ENCODE measurements at places on chromosomes 1 and 21.

GRCh38 chr1:9366943-9367780 is 74.5 kb downstream of the SPSB1 start:
- DNase-seq: no peak

GRCh38 chr1:182175361-182175931 is 113.9 kb upstream of the ZNF648 start:
- DNase-seq: no peak

DNA sequence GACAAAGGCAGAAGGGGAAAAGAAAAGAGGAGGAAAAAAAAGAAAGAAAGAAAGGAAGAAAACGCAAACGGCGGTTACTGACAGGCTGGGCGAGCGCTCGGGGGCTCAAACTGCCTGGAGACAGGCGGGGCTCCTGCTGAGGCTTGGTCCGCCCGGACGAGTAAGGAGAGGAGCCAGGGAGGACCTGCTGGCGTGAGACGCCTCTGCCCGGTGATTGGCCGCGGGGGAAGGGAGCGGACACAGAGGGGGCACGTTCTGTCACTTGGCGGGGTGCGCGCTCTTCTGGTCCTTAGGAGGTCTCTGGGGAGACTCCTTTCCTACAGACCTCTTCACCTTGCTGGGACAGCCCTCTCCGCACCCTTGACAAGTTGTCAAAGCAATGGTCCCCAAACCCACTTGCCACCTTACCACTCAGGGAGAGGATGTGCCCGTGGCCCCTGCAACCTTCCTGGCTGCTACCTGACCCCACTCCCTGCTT is 791 bp upstream of the PIK3R3 start:
- DNase-seq: peak; percentile 89

DNA sequence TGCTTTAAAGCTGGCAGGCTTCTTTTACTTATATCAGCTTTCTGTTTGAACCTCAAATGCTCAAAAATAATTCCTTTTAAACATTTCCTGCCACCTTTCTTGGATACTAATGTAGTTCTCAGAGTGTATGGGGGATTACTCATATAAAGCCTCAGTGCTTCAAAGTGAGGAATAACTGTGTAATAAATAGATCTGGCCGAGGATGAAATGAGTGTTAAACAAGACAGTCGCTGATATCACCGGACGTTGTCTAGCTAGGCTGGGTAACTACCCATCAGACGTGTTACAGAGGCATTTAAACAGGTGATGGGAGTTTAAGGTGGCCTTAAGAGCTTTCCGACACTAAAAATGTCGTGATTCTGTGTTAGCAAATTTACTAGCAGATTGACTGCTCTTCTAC is 53.1 kb downstream of the VANGL2 start:
- DNase-seq: peak; percentile 91

DNA sequence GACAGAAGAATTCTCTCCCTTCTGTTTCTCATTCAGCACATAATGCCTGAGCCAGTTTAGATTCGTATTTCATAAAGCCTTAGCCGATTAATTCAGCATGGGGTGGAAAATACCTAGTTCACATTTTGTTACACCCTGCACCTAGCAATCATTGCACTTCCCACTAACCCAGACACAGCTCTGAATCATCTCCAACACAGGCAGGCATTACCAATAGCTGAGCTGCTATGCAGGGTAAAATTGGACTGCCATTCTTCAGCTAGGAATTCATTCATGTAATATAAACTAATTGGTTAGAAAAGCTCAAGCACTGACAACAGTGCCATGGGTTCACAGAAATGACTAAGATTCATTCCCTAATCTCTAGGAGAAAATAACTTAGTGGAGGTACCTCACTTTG is 26.9 kb upstream of the NKAIN1 start:
- no peak for DNase-seq

- DNase-seq: peak; percentile 28
Observed at GRCh38 chr1:159881622-159882526, 18.1 kb downstream of the CFAP45 start.

DNA sequence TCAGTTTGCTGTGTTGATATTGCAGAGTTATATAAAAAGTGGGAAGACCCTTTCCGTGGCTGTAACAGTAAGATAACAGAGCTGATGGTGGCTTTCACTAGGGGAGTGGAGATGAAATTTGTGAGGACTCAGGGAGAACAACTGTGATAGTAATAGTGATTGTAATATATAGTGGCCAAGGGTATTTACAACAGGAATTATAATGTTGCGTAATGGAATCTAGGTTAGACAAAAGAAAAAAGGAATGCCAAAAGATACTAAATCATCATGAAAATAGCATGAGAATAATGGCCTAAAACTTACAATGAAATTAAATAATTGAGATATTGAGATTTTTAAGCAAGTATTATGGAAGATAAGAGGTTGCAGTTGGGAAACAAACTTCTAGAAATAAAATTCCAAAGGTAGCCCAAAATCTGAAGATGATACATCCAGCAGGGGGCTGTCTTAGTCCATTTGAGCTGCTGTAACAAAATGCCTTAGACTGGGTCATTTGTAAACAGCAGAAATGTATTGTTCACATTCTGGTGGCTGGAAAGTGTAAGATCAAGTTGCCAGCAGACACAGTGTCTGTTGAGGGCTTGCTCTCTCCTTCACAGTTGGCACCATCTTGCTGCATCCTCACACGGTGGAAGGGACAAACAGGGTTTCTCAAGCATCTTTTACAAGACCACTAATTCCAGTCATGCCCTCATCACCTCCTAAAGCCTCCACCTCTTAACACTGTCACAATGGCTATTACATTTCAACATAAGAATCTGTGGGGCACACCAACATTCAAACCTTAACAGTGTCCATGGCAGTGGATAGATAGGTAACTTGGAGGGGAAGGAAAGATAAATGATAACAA is 711.2 kb downstream of the MRPL39 start:
- peak; percentile 60 for DNase-seq

DNA sequence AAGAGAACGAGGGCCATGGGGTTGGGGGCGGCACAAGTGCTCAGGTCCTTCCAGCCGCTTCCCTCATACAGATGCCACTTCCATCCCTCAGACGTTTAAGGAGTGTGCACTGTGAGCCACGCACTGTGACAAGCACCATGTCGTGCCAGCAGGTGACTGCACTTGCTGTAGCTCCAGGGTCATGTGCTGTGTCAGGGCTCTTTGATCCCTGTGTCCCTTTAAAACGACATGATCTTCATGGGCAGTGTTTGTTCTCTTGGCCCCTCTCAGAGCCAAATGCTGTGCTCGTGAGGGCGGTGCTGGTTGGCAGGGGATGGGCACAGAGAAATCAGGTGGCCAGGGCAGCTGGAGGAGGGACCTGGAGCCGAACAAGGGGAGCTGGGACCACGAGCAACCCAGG is 19.9 kb downstream of the IL10RB start:
- no peak for DNase-seq

GRCh38 chr1:43549921-43550597 is 19.4 kb downstream of the PTPRF start:
- peak; percentile 17 for DNase-seq

- DNase-seq: peak; percentile 73
Observed at GRCh38 chr1:50968821-50969610, 1.0 kb upstream of the CDKN2C start.

- DNase-seq: no peak
Observed at GRCh38 chr1:85347908-85348307, 71.5 kb upstream of the BCL10 start.

DNA sequence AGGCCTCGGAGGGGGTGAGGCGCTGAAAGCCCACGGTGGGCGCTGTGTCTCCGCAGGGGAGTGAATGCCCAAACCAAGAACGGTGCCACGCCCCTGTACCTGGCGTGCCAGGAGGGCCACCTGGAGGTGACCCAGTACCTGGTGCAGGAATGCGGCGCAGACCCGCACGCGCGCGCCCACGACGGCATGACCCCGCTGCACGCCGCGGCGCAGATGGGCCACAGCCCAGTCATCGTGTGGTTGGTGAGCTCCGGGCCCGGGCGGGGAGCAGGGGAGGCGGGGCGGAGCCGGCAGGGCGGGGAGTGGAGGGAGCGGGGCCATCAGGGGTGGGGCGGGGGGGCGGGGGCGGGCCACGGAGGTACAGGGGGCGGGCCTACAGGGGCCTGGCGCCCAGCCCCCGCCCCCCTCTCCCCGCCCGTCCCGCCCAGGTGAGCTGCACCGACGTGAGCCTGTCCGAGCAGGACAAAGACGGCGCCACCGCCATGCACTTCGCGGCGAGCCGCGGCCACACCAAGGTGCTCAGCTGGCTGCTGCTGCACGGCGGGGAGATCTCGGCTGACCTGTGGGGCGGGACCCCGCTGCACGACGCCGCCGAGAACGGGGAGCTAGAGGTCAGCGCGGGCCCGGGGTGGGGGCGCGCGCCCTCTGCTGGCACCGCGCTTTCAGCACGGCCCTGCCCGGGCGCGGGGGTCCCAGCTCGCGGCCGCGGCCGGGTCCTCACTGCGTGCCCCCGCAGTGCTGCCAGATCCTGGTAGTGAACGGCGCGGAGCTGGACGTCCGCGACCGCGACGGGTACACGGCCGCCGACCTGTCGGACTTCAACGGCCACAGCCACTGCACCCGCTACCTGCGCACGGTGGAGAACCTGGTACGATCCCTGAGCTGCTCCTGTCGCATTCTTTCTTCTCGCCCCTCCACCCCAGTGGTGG is 15.9 kb downstream of the ESPN start:
- peak; percentile 53 for DNase-seq

- peak; percentile 74 for DNase-seq
Observed at GRCh38 chr21:39518055-39518846, 66.5 kb downstream of the SH3BGR start.

- DNase-seq: peak; percentile 31
Observed at GRCh38 chr21:36104317-36105300, 30.3 kb upstream of the CBR3 start.

GRCh38 chr1:156865258-156865657 is 4.6 kb downstream of the NTRK1 start:
- no peak for DNase-seq

DNA sequence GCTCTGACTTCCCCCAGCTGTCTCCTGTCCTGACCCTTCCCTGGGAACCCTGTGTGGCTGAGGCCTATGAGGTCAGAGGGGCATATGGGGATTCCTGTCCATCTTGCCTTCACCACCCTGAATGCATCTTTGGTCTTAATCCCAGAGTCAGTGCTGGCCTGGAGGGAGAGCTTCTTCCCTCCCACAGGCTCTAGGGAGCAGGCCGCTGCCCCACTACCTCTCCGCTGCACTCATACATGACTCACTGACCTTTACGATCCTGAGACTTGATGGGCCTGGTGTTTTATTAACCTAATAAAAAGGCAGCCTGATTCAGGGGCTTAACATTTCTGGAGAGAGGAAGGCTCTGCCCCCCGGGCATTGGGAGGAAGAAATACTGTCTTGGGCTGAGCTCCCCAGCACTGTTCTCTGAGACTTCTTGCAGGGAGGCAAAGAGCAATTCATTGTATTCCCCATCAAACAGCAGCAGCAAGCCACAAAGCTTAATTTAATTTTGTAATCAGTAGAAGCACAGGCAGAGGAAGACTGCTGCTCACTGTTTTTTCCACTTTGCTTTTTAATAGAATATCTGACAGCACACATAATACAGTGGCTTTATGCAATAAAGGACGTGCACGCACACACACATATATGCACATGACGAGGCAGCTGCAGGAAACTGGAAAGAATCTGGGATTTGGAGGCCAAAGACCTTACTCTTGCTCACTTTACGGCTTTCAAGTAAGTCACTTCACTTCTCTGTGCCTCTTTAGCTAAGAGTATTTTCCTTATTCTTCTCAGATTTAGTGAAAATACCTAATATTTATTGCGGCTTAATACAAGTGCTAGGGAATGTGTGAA is 89.2 kb upstream of the GRIK3 start:
- DNase-seq: no peak

DNA sequence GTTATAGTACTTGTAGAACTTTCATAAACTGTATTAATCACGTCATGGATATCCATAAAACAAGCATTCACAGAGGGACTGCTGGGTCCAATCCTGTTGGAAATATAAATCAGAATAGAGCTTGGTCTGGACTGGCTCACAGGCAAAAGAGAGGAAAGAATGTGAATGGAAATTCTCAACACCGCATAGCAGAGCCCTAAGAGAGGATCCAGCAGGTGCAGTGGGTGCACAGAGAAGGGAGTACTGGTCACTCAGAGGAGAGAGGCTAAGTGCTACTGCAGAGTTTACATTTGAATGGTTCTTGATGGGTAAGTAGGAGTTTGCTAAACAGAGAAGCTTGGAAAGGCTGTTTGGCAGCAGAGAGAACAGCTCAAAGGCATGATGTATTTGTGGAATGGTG is 231.7 kb downstream of the PAPPA2 start:
- DNase-seq: no peak

- no peak for DNase-seq
Observed at GRCh38 chr1:6984536-6984935, 199.3 kb downstream of the CAMTA1 start.

DNA sequence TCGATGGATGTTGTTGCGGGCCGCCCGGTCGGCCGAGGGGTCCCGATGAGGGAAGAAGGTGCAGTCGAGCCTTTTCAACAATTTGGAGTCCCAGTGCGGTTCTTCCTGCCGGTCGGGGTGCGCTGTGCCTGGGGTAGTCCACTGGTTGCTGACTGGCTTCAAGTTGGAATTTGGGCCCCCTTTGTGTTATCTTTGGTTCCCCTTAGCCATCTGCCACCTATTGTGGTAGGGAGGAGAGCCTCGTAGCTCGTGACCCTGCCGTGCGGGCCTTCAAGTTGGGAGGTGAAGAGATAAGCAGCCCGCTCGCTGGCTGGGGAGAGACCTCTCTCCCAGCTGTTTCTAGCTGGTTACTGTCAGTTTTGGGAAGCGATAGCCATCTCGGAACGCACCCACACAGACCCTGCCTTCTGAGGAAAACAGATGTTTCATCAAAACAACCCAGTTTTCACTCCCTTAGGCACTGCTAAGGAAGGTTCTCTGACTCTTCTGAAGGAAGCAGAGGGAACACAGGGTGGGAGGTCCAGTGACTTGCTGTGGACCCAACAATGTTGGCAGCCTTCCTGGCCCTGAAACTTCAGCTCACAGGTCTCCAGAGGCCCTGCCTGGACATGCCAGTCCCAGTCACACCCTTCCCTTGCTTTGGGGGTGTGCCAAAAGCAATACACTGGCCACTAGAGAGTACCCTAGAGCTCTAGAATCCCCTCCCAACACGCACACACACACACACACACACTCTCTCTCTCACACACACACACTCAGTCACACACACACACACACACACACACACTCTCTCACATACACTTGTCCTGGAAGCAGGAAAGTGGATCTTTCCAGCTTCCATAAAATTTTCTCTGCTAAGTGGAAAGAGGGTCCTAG is 1.0 kb downstream of the BTG2 start:
- DNase-seq: peak; percentile 76

DNA sequence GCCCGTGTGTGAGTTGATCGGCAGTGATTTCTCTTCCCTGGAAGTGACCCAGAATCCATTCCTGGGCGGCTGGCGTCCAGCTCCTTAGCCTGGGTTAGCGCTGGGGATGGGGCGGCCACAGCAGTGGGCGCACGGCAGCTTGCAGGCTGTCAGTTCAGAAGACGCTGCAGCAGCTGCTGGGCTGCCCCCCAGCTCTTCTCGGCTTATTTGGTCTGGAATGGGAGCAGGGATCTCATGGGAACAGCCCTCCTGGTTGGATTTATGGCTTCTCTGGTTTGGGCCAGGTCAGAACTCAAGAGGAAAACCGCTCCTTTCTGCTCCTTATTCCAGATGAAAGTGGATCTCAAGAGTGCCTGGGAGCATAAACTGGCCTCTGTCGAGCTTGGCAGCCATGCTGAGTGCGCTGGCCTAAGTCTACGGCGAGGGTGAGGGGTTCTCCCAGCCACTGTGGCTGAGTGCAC is 148.2 kb downstream of the PRDM16 start:
- DNase-seq: no peak

All from GM12865 (cell line).